H4 (cell line): ENCODE measurements at places on chromosomes 16 and 17. TPM values are rescaled to one million over a fixed set of nuclear protein-coding genes. Genes with fewer than 3 reads are reported as not detected.

DNA sequence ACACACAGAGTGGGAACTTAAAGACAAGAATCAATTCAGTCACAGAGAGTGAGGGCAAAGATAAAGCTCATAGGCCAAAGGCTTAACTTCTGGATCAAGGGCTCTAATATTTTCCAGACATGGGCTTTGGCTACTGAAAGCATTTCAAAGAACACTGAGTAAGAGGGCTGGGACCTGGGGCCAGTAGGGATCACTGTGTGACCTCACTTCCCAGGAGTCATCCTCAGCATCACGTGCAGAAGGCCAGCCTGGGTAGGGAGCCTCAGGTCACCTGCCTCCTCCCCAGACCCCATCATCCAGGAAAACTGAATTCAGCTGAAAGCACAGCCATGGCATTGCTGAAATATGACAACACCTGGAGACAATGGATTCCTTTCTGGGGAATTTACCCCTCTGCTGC, 163.5 kb downstream of the RAB11FIP4 start:
- no peak for DNase-seq

- no peak for DNase-seq
Observed at GRCh38 chr17:1975573-1975972, 49.6 kb downstream of the RTN4RL1 start.

- no peak for DNase-seq
Observed at GRCh38 chr16:69320740-69321073, 9.6 kb downstream of the VPS4A start.

The TNS4 gene
- total RNA-seq: not detected in 2 replicates

GRCh38 chr17:80086081-80086480, 15.3 kb upstream of the GAA start:
- no peak for DNase-seq

The PDE6G gene
- total RNA-seq: not detected in 2 replicates

The SOX8 gene
- total RNA-seq: 0.12 and 0.35 TPM in 2 replicates

DNA sequence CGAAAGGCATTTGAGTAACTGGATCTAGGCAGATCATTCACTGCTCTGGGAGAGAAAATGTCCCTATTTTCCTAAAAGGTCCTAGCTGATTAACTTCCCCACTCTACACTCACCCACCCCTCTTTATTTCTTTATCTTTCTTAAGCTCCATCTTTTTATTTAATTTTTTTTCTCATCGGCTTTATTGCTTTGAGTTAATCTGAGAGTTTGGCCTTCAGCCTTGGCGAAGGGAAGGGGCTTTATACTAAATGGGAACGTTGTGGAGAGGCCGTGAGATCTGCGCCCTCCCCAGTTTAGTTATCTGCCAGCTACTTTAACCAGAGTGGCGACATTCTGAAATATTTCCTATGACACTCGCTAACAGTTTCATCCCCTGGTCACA, 882 bp upstream of the TOX3 start:
- DNase-seq: no peak

The CNGB1 gene
- total RNA-seq: 0.06 TPM in 1 of 2 replicates, not detected in the other

The MYOCD gene
- total RNA-seq: 4.9 and 9.3 TPM in 2 replicates

The YBX2 gene
- not detected in 2 replicates for total RNA-seq

GRCh38 chr16:3021449-3022207, 1.5 kb downstream of the TNFRSF12A start:
- peak; percentile 85 for DNase-seq

DNA sequence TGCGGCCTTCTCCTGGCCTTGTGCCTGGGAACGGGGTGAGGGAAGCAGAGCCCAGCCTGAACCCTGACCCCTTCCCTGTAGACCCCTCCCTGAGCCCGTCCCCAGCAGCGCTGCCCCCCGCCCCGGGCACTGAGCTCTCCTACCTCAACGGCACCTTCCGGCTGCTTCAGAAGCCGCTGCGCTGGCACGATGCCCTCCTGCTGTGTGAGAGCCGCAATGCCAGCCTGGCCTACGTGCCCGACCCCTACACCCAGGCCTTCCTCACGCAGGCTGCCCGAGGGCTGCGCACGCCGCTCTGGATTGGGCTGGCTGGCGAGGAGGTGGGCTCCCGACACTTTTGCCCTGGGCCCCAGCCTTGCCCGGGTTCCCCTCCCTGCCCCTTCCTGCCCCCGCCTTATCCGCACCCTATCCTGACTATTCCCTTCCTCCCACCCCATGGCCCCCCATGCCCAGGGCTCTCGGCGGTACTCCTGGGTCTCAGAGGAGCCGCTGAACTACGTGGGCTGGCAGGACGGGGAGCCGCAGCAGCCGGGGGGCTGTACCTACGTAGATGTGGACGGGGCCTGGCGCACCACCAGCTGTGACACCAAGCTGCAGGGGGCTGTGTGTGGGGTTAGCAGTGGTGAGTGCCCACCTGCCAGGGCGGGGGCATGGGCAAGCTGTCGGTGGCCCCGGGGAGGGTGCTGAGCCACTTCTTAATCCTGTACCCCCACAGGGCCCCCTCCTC, 62.1 kb downstream of the MRC2 start:
- DNase-seq: no peak

The SPATA32 gene
- total RNA-seq: 0.21 TPM in 1 of 2 replicates, not detected in the other

DNA sequence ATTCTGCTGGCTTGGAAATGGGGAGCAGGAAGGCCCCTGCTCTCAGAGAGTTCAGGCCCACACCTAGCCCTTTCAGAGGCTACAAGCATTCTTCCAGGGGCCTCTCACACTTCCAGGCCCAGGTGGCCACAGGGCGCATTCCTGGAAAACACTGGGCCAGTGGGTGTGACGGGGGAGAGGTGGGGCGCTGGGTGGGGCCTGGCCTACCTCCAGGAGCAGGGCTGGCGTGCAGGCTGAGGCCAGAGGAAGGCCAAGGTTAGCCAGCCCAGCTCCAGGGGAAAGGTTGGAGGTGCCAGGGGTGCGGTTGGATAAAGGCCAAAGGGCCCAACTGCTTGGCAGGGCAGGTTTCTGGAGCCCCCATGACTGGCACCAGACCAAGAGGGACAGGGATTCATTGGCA, 198.2 kb downstream of the MAF start:
- DNase-seq: peak; percentile 14

DNA sequence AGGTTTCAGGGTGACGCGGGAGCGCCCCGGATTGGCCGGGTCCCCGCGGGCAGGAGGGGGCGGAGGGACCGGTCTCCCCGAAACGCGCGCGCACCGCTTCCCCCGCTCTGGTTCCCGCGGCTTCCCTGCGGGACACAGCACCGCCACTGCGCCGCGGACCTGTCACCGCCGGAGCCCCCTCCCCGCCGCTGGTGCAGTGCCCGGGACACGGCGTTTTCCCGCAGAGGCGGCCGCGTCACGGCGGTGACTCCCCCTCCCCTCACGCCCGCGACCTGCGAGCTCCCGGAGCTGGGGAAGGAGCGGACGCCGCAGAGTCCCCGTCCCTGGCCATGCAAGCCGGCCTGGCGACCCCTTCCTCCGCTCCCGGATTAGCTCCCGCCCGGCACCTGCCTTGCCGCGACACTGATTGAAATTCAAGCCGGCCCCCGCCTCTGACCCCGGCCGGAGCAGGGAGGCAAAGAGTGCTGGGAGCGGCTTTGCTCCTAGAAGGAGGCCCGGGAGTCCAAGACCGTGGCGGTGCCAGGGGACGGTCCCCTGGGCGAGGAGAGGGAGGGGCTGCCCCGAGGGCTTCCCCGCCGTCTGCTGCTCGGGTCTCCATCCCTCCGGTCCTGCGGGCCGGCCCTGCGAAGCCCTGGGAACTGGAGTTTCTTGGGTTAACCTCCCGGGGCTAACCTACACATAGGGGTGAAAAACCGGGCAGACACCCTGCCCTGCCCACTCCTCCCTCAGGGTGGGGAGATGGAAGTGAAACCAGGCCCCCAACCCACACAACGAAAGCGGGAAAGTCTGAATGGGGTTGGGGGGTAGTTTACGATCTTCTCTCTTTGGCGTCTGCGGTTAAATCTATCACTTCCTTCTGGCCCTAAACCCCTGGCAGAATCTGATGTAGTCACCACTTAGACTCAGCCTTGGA, 1.0 kb downstream of the RHBDL3 start:
- DNase-seq: no peak

- no peak for DNase-seq
Observed at GRCh38 chr16:87317750-87318644, 805 bp upstream of the C16orf95 start.

The GPRC5B gene
- total RNA-seq: 0.76 and 1.8 TPM in 2 replicates

- no peak for DNase-seq
Observed at GRCh38 chr17:66436631-66437030, 134.2 kb downstream of the PRKCA start.

The CHST4 gene
- total RNA-seq: 0.19 and 0.66 TPM in 2 replicates

DNA sequence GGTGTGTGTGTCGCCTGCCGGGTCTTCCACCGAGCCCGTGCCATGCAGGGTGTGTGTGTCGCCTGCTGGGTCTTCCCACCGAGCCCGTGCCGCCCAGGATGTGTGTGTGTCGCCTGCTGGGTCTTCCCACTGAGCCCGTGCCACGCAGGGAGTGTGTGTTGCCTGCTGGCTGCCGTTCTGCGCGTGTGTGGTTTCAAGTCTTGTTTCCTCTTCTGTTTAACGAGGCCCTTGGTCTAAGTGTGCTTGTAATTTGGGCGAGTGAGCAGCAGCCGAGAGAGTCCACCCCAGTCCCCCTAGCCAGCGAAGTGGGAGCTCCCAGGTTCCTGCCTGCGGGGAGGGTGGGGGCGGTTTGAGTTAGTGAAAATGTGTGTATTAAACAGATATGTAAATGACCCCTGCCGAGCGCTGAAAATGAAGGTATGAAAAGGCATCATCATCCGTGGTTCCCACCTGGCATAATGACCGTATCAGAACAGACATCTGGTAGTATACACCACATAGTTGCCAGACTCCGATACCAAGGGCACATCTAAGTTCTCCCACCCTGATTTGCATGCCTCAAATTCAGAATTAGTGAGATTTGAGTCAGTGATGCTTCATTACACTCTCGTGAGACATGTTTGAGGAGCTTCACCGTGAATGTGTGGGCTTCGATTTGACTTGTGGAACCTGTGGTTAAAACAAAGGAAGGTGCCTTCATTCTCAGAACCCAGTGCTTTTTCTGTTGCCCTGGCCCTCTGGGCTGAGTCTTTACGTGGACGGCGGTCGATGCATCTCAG, 114.5 kb upstream of the CHMP6 start:
- DNase-seq: no peak

- DNase-seq: no peak
Observed at GRCh38 chr17:7548585-7549400, at the start of gene TNFSF12. Gene TNFSF12, plus strand, starts transcription at chr17:7549058. Its CDS starts 96 bp downstream, at chr17:7549154.

The SDR42E1 gene
- total RNA-seq: not detected in 2 replicates

The SBK1 gene
- 0.08 TPM in 1 of 2 replicates, not detected in the other for total RNA-seq

The GUCY2D gene
- not detected in 2 replicates for total RNA-seq

DNA sequence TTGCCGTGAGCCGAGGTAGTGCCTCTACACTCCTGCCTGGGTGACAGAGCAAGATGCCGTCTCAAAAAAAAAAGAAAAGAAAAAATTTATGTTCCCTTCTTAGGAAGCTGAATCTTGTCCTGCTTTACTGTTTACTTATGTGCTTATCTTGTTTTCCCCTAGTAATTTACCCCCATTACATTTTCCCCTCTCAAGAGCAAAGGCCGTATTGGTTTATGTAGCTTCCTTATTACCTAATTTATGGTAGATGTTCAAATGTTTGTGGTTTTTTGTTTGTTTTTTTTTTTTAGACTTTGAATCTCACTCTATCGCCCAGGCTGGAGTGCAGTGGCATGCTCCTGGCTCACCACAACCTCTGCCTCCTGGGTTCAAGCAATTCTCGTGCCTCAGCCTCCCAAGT, 10.3 kb upstream of the SLC52A1 start:
- DNase-seq: no peak

DNA sequence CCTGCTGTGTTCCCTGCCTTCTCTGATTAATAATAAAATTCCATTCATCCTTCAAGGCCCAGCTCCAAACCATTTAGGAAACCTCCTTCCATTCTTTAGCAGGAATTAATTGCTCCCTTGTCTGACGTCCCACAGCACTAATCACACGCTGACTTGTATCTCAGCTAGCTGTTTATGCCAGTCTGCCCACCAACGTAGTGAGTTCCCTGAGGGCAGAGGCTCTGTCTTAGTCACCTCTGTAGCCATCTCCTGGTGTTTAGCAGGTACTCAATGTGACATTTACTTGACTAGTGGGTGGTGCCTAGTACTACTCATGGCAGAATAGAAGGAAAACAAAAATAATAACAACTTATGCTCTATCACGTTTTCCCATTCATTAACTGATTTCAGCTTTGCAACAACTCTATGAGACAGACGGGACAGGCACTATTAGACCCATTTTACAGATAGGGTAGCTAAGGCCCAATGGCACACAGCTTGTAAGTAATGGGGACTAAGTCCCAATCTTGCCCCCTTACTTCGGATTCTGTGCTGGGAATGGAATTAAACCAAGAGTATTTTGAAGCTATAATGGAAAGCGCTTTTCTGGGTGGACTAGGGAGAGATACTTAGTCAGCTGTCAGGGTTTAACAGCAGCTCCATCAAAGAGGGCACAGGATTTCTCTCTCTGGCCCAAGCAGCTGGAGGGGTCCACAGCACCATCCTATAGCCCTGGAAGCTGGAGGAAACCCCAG, 931 bp upstream of the WIPF2 start:
- no peak for DNase-seq

GRCh38 chr16:3443108-3444031, at the start of the genes NAA60 and ZNF597:
Gene NAA60, plus strand, starts transcription at chr16:3443680. Its CDS starts 32,548 bp downstream, at chr16:3476228.
Gene ZNF597, minus strand, starts transcription at chr16:3443504. Its CDS starts 351 bp downstream, at chr16:3443153.
- peak; percentile 82 for DNase-seq

The PRRT2 gene
- total RNA-seq: 0.14 and 1.0 TPM in 2 replicates

The CFAP119 gene
- total RNA-seq: 1.9 and 11.0 TPM in 2 replicates
